ENCODE measurements at places on chromosomes 3 and 15.

- no peak for DNase-seq
Measured at GRCh38 chr3:38227989-38228388, 37.6 kb upstream of the SLC22A13 start.

- no peak for DNase-seq
Measured at GRCh38 chr3:98761643-98762229, 1.4 kb upstream of the ST3GAL6 start.

GRCh38 chr3:160136421-160136820, 88.8 kb upstream of the C3orf80 start:
- DNase-seq: no peak

DNA sequence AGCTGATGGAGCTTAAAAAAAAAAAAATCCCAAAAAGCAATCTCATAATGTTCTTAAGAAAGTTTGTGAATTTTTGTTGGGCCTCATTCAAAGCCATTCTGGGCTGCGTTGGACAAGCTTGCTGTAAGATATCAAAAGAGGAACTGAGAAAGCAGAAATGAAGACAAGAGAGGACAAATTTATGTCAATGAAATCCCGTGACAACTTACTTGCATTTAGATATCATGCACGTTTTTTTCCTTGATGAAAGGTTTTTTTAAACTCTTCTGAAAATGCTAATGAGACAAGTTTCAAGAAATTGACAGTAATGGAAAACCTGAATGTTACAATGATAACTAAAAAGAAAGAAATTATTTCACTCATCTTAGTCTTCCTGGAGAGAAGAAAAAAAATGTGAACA, 662.9 kb downstream of the SQOR start:
- DNase-seq: no peak

GRCh38 chr15:52679232-52680040, at the start of gene ATOSA:
Gene ATOSA, minus strand, starts transcription at chr15:52679388. Its CDS starts 1,367 bp downstream, at chr15:52678021.
- peak; percentile 93 for DNase-seq

DNA sequence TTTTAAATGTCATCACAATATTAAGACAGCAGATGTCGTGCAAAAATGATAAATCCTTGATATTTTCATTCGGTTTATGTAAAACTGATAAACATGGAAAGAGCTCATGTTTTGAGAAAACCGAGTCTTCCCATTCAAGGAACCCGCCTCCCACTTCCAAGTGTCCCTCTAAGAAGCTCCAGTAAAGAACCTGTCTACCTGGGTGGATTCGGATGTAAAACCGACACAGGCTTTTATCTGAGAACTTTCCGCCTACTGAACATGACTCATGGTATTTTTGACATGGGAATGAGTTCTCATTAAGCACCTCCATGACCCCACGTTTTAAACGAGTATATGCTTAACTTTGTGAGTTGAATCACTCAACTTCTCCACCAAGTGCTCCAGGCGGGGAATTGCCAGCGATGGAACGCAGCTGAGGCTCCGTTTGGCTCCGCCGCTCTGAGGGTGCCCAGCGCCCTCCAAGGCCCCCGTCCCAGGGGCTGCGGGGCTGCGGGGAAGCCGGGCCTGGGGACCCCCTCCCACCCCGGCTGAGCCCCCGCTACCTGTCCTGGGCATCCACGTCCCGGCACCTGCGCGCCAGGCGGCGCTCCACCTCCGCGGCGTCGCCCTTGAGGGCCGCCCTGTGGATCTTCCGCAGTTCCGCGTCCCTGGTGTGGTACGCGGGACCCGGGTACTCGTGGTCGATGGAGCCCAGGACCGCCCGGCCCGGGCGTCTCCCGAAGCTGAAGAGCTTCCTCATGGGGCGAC, 119.9 kb downstream of the LMLN start:
- DNase-seq: peak; percentile 35

DNA sequence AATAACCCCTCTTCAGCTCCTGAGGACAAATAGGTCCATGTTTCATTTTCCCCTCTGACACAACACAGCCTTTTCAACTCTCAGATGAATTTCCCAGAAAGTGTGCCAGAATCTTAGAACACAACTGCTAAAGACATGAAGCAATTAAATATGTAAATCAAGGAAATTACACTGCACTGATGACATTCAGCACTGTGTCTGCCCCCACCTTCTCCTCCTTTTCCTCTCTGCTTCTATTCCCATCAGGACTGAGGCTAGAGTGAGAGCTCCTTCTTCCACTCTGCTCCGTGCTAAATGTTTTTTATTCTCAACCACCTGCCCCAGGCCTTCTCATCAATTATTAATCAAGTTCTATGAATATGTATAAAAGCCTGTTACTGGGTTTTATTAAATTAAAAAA, 596.1 kb downstream of the TUSC7 start:
- no peak for DNase-seq
